Suppressor macrophage (primary cell): ENCODE measurements at places on chromosomes 7 and 10.

DNA sequence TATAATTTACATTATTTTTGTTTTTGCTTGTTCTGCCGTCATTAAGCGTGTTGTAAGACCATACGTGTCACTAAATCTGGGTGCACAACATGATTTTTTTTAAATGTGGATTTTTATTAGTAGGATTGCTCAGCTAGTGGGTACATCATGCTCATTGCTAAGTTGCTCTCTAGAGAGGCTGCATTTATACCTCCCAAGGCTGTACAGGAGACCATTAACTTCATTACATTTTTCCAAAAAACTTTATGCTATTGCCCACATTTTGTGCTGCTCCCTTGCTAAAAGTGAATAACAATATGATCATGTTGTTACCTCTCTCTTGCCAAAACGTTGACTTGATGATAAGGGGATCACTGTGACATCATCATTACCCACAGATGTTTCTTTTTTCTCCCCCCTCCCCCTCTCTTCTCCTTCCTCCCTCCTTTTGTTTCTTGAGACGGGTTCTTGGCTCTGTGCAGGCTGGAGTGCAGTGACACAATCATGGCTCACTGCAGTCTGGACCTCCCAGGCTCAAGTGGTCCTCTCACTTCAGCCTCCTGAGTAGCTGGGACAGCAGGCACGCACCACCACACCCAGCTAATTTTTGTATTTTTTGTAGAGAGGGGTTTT is 65.1 kb downstream of the BMPR1A start:
- no peak for DNase-seq

DNA sequence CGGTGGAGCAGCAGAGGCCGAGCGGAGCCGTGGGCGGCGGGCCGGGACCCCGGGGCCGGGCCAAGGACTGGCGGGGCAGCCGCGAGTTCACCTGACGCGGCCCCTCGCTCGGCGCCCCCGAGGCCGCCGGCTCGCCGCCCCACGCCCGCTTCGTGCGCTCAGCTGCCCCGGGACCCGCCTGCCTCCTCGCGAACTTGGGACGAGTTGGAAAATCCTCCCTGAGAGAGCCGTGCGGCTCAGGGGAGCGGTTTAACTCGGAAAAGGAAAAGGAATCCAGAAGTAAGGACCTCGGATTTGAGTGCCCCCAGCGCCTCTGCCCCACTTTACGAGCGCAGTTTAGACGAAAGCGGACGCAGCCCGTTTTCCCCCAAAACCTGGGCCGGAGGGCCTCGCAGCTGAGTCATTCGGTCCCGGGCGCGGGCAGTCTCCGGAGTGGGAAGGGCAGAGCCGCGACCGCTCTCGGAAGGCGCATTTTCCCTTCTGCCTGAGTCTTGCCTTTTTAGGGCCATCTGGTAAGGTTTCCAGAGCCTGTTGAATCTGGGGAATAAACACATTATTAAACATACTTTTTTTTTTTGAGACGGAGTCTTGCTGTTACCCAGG is 744 bp downstream of the CREM start:
- peak; percentile 71 for DNase-seq

GRCh38 chr10:14635043-14635710 is 139.5 kb downstream of the FAM107B start:
- peak; percentile 29 for DNase-seq

DNA sequence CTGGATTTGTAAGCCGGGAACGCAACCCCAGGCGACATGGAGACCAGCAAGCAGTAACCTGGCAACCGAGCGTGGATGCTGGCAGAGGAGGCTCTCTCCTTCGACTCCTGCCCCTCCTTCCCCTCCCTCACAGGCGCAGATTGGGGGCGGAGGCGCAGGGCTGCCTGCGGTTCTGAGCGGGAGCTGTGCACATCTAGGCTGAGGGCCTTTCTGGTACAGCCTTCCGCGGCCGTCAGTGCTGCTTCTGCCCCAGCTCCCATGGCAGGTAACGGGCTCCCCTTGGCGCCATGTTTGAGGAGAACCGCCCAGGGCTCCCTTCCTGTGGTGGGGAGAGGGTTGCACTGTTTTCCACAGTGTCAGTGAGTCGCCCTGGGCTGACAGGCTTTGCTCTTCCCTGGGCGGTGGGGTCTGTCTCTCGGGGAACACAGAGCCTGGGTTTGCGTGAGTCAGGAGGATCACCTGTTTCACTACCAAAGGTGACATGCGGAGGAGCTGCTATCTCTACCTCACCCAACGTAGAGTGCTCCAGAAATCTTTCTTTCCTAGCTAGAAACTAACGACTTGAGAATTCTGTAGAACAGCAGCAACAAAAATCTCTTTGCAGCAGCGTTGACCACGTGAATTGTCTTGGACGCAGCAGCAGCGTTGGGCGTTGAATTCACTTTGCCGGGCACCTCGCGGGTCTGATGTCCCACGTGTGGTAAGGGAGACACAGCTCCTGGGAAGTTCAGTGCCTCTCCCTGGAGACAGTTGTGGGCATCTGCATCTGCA is 154.8 kb upstream of the COBL start:
- DNase-seq = no peak

- DNase-seq = peak; percentile 94
Measured at GRCh38 chr10:17216217-17216900, 11.7 kb upstream of the VIM start.

DNA sequence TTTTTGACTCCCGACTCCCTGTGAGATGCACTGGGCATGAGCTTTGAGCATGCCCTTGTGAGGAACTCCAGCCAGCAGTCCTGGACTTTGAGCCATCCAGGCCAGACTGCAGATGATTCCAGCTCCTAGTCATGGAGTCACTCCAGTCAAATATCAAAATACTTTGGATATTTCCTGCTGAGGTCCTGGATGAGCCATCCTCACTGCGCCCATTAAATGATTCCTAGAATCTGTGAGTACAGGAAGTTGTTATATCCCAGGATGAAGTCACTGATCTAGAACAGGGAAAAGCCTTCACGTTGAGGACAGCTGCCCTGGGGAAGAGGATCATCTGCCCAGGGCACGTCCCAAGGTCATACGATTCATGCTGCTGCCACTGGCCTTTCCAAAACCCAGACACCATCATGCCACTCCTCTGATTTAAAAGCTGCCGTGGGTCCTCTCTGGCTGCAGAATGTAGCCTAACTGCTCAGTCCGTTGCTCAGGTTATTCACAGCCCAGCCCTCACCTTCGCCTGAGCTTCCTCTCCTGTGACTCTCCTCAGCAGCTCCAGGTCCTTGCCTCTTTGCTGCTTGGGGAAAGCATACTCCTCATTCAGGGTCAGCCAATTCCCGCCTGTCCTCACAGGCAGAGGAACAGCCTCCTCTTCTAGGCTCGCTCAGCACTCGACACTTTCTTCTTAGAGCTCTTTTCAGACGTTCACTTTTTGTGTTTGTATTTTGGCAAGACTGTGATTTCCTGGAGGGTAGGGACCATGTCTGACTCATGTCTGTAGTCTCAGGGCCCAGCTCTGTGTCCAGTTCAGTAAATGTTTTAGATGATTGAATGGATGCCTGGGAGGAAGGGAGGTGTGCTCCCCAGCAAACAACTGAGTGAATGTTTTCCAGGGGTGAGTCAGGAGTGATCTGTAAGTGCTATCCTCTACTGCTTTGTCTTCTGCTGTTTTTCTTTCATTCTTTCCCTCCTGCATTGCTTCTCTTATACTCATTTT is 157.8 kb downstream of the SNX10 start:
- DNase-seq = no peak

- no peak for DNase-seq
Measured at GRCh38 chr10:108582387-108582786, 1340.9 kb downstream of the XPNPEP1 start.

- DNase-seq = peak; percentile 28
Measured at GRCh38 chr10:75108684-75109458, 2.6 kb upstream of the SAMD8 start.

GRCh38 chr7:107946451-107946850 is 55.5 kb downstream of the DLD start:
- DNase-seq = no peak
